ENCODE measurements at places on chromosomes 6 and 20.

- DNase-seq, result peak; percentile 93
Observed at GRCh38 chr20:56554869-56555268, 21.8 kb downstream of the FAM209B start.

- DNase-seq, result no peak
Observed at GRCh38 chr6:24755279-24755678, 19.5 kb upstream of the GMNN start.

GRCh38 chr6:47715782-47716181 is 17.4 kb downstream of the ADGRF4 start:
- DNase-seq, result no peak

- no peak for DNase-seq
Observed at GRCh38 chr20:652615-653109, 338 bp downstream of the SRXN1 start.

DNA sequence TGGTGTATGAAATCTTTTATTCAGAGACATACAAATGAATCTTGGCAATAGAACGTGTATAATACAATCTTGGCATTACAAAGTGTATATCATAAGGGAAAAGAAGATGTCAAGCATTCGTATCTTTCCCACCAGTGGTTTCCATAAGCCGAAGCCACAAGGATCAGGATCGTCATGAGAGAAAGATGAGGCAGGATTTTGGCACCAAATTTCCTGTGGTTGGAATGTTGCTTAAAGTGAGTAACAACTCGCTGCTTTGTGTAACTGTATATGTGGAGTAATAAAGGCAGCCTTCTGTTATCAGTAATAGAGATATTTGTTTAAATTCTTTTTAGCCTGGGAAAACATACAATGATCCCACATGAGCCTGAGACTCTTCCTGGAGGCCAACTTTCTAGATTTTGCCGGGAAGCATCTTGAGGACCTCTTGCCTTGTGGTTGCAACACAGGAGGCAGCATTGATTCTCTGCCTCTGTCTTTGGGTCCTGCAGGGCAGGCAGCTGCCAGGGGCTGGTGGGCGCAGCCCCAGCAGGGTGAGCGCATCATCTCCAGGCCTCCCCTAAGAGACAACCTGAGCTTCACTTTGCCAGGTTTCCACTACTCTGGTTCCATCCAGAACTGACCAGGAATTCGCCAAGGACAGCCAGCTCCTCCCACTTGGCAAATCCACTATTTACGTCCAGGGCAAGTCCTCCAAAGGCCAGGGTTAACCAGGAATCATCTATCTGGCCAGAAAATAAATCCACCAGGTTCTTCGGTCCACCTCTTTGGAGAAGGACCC is 230.9 kb upstream of the SULF2 start:
- DNase-seq, result peak; percentile 100

- no peak for DNase-seq
Observed at GRCh38 chr6:138659998-138660397, 113.6 kb upstream of the CCDC28A start.

GRCh38 chr6:1070085-1070521 is 241.8 kb upstream of the FOXQ1 start:
- DNase-seq, result no peak

DNA sequence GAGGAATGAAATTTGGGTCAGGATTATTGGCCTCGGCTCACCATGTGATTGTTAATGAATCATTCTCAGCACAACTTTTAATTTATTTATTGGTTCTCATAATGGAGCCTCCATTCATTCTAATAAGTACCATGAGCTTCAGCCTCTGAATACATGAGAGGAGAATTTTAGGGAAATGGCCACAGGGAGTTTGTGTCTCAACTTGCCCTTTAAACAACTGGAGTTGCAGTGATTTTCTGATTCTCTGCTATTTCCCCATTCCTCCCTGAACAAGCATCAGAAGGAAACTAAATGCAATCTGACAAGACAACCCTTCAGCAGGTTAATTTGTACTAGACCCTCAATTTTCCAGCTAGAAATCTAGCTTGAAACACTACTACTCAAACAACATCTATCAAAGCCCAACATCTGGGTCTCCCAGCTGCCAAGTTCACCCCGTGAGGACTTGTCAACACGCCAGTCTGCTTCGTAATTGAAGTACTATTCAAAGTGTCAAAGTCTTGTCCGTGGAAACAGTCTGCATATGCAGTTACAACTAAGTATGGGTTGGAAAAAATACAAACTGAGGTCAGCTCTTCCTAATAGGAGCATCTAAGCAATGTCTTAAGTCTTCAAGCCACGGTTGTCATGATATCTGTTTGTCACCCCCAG is 235.4 kb downstream of the CDH4 start:
- no peak for DNase-seq
